ENCODE measurements at places on chromosomes 7 and 10. TPM values are rescaled to one million over a fixed set of nuclear protein-coding genes. Genes with fewer than 3 reads are reported as not detected.
A peak's percentile ranks its signal among the peaks of the same experiment; 100 is the strongest.

Gene ZNRF2
- total RNA-seq, result 9.2 TPM

DNA sequence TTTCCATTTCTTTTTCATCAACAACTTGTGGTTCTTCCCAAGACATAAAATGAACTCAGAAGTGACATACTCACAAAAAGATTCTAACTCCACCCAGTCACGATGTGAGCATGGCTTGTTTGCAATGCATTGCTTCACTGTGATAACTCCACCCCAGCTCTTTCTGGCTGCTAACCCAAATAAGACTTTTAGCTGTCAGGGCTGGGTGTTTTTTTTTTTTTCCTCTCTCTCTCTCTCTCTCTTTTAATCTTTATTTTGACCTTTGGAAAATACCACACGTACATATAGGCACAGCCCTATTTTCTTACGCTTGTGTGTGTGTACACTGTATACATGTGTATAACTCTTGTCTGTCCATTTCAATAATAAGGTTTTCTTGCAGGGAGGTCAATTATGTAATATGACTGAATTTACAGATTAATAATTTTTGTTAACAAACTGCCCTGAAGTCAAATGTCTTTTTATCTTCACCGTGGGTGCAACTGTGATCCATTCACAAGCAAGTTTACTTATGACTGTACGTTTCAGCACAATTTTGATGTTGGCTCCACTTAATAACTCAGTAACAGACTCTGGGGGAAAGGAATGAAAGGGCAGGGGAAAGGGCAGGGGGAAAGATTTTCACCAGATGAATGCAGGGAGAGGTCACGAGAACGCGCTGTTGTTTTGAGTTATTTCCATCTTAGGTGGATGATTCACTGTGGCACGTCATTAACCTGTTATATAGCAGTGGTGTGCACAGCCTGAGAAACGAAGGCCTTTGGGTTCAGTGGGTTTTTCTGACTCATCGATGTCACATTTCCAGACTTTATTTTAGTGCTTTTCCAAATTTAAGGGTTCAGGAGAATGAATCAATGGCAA lies 49.1 kb downstream of the APBB1IP start:
- no peaks in the 10 kb centered on the region for H3K27me3 ChIP-seq
- peaks cover 28% of the 10 kb centered on the region for H3K4me1 ChIP-seq
- DNase-seq, result peak; percentile 97
- no peaks in the 10 kb centered on the region for H3K36me3 ChIP-seq
- H3K27ac ChIP-seq, result peak overlapping the region; percentile 98

- H3K27me3 ChIP-seq, result no peaks in the 10 kb centered on the region
- H3K36me3 ChIP-seq, result peaks cover 4% of the 10 kb centered on the region
- peaks cover 26% of the 10 kb centered on the region for H3K4me1 ChIP-seq
- no peak overlapping the region for H3K4me3 ChIP-seq
- DNase-seq, result no peak
Observed at GRCh38 chr7:117216436-117217069, 106.3 kb downstream of the WNT2 start.

DNA sequence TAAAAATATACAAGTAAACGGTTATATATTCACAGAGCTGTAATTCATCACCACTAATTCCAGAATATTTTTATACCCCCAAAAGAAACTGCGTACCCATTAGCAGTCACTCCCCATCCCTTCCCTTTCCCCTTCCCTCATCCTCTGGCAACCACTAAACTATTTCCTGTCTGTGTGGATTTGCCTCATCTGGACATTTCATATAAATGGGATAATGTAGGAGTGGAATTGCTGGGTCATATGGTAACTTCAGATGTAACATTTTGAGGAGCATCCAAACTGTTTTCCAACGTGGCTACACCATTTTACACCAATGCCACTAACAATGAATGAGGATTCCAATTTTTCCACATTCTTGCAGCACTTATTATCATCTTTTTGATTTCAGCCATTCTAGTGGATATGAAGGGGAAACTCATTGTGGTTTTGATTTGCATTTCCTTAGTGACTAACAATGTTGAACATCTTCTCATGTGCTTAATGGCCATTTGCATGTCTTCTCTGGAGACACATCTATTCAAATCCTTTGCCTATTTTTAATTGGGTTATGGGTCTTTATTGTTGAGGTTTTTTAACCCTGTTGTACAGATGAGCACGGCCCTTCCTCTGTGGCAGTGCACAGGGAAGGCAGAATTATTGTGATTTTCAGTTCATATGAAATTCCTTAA lies 79.2 kb downstream of the RBM20 start:
- no peaks in the 10 kb centered on the region for H3K36me3 ChIP-seq
- no peaks in the 10 kb centered on the region for H3K27me3 ChIP-seq
- no peak overlapping the region for H3K27ac ChIP-seq
- H3K4me3 ChIP-seq, result no peak overlapping the region
- H3K4me1 ChIP-seq, result no peaks in the 10 kb centered on the region

DNA sequence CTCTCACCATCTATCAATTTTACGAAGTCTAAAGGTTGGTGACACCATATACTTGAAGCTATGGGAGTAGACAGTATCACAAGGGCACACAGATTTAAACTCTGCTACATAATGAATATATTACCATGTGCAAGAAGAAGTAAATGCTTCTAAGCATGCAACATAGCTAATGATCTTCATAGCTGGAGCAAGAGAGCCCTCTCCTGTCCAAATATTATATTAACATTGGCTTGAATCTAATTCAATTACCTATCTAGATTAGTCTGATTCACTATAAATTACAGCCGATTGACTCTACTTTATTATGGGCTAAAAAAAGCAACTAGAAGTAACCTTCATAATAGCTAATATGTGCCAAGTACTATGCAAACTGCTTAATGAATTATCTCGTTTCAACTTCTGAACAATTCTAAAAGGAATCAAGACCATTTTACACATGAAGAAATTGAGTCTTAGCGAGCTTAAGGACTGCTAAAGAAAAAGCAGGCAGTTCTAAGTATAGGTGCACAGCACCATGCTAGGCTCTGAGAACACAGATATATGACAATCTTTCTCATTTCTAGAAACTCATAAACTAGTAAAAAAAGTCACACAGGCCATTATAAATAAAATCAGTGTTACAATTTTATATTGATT lies 21.9 kb downstream of the FRA10AC1 start:
- H3K27ac ChIP-seq, result no peak overlapping the region
- H3K4me1 ChIP-seq, result no peaks in the 10 kb centered on the region
- H3K4me3 ChIP-seq, result no peak overlapping the region
- peak; percentile 4 for DNase-seq
